ENCODE measurements at places on chromosomes 1 and 21. TPM values are rescaled to one million over a fixed set of nuclear protein-coding genes. Genes with fewer than 3 reads are reported as not detected.

DNA sequence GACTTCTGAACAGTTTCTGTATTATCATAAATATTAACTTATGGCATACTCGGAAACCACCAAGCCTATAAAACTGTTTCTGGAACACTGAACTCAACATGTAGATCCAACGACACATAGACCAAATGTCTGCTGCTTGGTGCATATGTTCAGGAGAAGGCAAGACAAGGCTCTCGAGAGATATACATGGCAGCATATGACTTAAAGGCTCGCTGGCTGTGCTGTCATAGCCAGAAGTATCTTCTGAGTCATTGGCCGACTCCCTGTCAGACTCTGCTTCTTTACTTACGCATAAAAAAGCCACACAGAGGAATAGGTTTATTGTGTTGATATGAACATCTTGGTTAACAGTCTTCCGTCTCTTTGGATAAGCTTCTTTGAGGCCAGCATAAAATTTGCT, 60.6 kb downstream of the LYST start:
- no peak overlapping the region for H3K4me3 ChIP-seq
- no peaks in the 10 kb centered on the region for H3K36me3 ChIP-seq
- no peak for DNase-seq
- peaks cover 8% of the 10 kb centered on the region for H3K4me1 ChIP-seq
- no peak overlapping the region for H3K27ac ChIP-seq

DNA sequence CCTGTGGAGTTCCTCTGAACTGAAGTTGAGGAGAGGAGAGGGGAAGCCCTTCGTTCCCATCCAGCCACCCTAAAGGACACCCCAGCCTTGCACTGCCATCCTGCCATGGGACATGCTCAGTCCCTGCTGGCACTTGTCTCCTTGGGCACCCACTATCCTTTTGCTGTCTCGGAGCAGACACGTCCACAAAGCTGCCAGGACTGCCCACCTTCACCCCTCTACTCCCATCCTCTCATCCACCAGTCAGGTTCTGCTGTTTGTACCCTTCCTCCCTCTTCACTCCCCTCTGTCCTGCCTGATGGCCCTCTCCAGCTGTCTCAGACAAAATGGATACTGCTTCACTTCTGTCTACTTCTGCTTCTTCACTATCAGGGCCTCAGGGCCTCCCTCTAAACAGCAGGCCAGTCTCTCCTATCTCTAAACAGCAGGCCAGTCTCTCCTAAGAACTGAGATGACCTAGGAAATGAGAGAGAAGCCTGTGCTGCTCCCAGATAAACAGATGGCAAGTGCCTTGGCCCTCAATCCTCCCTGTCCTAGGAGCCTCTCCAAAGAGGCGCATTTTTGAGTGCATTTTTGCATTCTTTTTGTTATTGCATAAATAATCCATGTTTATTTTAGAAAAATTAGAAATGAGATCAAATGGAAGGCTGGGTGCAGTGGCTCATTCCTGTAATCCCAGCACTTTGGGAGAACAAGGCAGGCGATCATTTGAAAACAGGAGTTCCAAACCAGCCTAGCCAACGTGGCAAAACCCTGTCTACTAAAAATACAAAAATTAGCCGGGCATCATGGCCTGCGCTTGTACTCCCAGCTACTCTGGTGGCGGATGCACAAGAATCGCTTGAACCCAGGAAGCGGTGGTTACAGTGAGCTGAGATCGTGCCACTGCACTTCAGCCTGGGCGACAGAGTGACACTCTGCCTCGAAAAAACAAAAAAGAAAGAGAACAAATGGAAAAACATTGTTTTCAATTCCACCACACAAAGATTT, 4.4 kb upstream of the PYCR2 start:
- H3K36me3 ChIP-seq = no peaks in the 10 kb centered on the region
- no peak for DNase-seq
- peak overlapping the region; percentile 76 for H3K27ac ChIP-seq

OR2L13 gene
- total RNA-seq = 0.24 TPM

DNA sequence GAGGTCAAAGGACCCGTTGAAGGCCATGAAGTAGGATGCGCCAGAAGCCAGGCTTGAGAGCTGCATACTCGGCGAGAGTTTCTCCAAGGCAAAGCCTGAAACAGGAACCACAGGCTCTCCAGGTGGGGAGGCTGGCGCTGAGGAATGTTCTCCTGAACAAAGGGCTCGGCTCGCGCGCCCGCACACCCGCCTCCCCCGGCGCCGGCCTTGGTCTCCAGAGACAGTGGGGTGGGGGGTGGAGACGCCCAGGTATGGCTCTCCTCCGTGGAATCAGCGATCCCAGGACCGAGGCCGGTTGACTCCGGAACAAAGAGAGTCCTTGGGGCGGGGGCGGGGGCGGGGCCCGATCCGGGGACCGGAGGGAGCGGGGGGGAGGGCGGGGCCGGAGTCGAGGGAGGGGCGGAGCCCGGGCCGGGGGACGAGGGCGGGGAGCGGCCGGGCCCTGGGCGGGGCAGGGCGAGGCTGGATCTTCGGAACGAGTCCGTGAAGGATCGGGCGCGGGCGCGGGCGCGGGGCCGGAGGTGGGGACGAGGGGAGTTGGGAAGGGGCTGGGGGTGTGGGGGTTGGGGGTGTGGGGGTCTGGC, 85.0 kb downstream of the NKAIN1 start:
- DNase-seq = peak; percentile 76
- no peaks in the 10 kb centered on the region for H3K36me3 ChIP-seq
- peak overlapping the region; percentile 75 for H3K27ac ChIP-seq
- peak overlapping the region; percentile 81 for H3K4me3 ChIP-seq

PTCH2 gene
- total RNA-seq = 1.8 TPM

- peaks cover 63% of the 10 kb centered on the region for H3K4me1 ChIP-seq
- peak overlapping the region; percentile 87 for H3K4me3 ChIP-seq
- DNase-seq = peak; percentile 61
- H3K27ac ChIP-seq = peak overlapping the region; percentile 73
- peaks cover 14% of the 10 kb centered on the region for H3K36me3 ChIP-seq
- peaks cover 77% of the 10 kb centered on the region for H3K27me3 ChIP-seq
Observed at GRCh38 chr1:63322944-63323864, 837 bp downstream of the FOXD3 start.

GRCh38 chr1:54577612-54578011, 29.6 kb downstream of the ACOT11 start:
- H3K36me3 ChIP-seq = no peaks in the 10 kb centered on the region
- H3K27ac ChIP-seq = no peak overlapping the region
- DNase-seq = no peak
- H3K4me3 ChIP-seq = no peak overlapping the region
- peaks cover 5% of the 10 kb centered on the region for H3K4me1 ChIP-seq

Measured in activated T-cell treated with anti-CD3 and anti-CD28 coated beads, Interleukin-2, amount 50 U/mL, for 72 hours (primary cell).